Fibroblast of skin of right biceps (primary cell): ENCODE measurements at places on chromosomes 13 and 19.

- DNase-seq = peak; percentile 32
Observed at GRCh38 chr19:1259876-1260748, 9.0 kb upstream of the CIRBP start.

- DNase-seq = no peak
Observed at GRCh38 chr13:74048756-74049155, 85.4 kb downstream of the KLF12 start.

DNA sequence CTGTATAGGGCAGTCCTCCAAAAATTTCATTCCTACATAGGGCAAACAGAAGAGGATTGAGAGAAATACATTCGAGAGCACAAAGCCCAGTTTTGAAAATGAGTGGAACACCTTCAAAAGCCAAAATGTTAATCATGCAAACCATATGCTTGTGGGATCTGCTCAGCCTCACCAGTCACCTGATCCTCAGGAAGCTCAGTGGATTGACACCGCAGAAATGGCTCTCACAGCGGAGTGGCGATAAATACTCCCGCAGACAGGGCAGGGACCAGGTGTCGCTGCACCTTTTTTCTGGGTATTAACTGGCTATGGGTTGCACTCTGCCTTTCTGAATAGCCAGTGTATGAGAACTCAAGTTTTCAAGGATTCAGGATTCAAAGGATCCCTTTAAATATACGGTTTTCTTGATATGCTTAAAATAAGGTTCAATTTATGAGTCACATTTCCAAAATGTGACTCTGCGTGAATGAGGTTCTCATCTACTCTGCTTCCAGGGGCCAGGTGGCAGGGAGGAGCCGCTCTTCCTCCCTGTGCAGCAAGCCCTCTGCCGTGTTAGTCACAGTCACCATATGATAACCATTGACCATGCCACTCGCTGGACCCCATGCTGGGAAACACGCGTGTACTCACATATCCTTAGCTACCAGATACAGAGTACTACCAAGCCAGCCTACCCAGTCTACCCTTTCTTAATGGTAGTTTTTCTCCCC is 18.3 kb upstream of the DHRS12 start:
- DNase-seq = no peak

DNA sequence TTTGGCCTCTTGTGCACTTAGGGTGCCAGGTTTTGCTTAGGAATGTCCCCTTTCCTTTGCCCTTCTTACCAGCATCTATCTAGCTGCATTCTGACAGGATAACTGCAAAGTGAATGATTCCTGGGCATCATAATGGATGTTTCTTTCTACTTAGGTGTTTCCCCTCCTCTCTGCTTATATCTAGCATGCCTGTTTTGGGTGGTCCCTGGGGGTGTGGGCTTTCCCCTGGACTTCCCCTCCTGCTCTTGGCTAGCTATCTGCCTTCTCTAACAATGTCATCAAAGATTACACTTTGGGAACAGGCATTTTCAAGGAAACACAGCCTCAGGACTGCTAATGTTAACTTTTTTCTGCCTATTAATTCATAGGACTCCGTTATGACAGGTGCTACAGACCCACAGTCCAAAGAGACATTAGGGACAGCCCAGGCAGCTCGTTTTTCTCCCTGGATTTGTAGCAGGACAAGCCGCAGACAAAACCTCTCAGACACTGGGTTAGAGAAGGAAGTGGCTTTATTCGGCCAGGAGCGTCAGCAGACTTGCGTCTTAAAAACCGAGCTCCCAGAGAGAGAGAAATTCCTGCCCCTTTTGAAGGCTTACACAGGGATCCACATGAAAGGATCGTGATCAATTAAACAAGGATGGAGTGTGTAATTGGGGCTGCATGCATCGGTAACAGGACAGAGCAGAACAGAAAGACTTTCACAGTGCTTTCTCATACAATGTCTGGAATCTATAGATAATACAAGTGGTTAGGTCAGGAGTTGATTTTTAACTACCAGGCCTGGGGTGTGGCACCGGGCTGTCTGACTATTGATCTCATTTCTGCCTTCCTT is 17.3 kb downstream of the ZNF700 start:
- DNase-seq = no peak
